Osteocyte (in vitro differentiated cells): ENCODE measurements at places on chromosomes 16 and 17. TPM values are rescaled to one million over a fixed set of nuclear protein-coding genes. Genes with fewer than 3 reads are reported as not detected.

DNA sequence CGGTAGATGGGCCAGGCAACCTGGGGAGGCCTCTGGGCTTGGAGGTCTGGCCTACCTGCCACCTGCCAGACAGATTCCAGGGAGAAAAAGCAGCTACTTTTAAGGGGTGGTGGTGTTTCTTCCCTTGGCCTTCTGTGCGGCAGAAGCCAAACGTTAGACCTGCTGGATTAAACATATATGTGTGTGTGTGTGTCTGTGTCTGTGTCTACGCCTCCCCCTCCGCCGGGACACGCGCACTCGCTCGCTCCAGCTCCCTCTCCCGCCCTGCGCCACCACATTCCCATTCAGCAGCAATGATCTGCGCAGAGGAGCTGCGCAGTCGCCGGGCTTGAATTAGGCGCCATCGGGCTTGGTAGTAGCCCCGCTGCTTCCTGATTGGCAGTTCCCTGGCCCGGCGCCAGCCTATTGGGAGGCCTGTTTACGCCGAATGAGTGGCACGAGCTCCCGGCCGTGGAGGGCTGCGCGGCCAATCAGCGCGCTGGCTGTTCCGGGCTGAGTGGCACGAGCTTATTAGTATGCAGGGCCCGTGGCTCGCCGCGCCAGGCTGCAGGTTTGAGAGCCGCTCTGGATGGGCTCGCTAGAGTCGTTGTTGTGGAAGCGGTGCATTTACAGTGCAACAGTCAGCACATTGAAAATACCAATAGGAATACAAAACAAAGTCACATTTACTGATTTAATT, at the start of gene BAHCC1:
Gene BAHCC1 (plus strand): TSS at position 537 of the 679 bp plus-strand sequence. CDS start 4,283 bp downstream, outside the sequence.
- H3K27me3 ChIP-seq: no peaks in the 10 kb centered on the region
- DNase-seq: peak; percentile 100
- peak within 1 kb of the TSS; percentile 88 for H3K27ac ChIP-seq
- no peaks in the 10 kb centered on the region for H3K36me3 ChIP-seq
- H3K4me1 ChIP-seq: peaks cover 49% of the 10 kb centered on the region

KLHDC4 gene
- 31.0 and 33.2 TPM in 2 replicates for total RNA-seq

- H3K4me3 ChIP-seq: peak overlapping the region; percentile 51
- peaks cover 10% of the 10 kb centered on the region for H3K36me3 ChIP-seq
- H3K4me1 ChIP-seq: peaks cover 96% of the 10 kb centered on the region
- no peaks in the 10 kb centered on the region for H3K27me3 ChIP-seq
Measured at GRCh38 chr16:73033271-73033998, 14.5 kb downstream of the ZFHX3 start.

RARA gene
- total RNA-seq: 62.6 and 65.2 TPM in 2 replicates

DNA sequence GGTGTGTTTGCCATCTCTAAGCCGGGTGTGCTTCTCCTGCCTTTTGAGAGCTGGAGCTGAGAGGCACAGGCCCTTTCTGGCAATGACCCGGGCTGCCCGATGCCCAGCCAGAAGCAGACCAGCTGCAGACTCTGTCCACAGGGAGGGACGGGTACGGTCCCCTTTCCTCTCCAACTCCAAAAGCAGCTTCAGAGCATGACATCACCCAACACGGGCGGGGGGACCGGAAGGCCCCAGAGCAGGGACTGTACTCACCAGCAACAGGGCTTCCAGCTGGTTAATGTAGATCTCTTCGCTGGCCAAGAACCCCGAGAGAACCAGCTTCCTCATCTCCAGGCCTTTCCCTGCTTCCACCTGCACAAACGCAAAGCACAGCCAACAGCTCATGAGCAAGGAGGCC, 79.4 kb downstream of the ABR start:
- H3K4me1 ChIP-seq: no peaks in the 10 kb centered on the region
- H3K36me3 ChIP-seq: peaks cover 21% of the 10 kb centered on the region
- no peaks in the 10 kb centered on the region for H3K27me3 ChIP-seq
- H3K27ac ChIP-seq: no peak overlapping the region
- no peak overlapping the region for H3K4me3 ChIP-seq

GRCh38 chr17:40218006-40218739, 931 bp upstream of the WIPF2 start:
- peak overlapping the region; percentile 94 for H3K4me3 ChIP-seq
- no peak for DNase-seq
- H3K27ac ChIP-seq: peak overlapping the region; percentile 99

DNA sequence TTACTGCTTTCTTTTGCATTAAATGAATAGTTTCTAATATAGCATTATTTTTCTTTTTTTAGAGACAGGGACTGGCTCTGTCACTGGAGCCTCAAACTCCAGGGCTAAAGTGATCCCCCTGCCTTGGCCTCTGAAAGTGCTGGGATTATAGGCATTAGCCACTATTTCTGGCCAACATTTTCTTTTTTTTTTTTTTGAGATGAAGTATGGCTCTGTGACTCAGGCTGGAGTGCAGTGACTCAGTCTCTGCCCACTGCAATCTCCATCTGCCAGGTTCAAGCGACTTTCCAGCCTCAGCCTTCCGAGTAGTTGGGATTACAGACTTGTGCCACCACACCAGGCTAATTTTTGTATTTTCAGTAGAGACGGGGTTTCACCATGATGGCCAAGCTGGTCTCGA, 2.0 kb upstream of the DUXB start:
- H3K36me3 ChIP-seq: no peaks in the 10 kb centered on the region

GRCh38 chr17:39763051-39763820, 25.5 kb downstream of the GRB7 start:
- peaks cover 66% of the 10 kb centered on the region for H3K27me3 ChIP-seq
- peaks cover 8% of the 10 kb centered on the region for H3K4me1 ChIP-seq
- no peak overlapping the region for H3K27ac ChIP-seq
- no peak overlapping the region for H3K4me3 ChIP-seq
- H3K36me3 ChIP-seq: no peaks in the 10 kb centered on the region

C17orf100 gene
- total RNA-seq: 3.1 and 3.2 TPM in 2 replicates

DNA sequence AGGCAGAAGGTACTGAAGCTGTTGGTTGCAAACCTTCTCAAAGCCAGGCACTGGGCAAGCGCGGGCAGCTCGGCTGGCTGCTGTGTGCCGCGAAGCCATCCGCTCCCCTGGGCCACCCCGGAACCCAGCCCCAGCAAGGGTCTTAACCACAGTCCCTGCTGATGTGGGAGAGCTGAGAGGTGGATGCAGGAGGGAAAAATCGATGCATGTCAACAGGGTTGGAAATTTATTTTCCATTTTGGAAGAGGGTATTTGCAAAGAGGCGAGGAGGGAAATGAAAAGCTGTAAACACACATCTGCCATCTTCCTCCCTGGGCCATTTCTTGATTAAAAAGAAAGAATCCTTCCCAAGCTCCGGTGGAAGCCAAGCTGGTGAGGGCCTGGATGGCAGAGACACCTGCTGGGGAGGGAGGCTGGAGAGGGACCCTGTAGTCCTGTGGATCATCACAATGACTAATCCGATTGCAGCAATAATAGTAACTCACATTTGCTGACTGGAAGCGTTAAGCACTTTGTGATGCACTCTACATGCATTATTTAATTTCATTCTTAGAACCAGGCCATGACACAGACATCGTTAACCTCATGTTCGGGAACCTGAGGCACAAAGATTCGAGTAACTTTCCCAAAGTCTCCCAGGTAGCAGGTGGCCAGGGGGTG, 13.9 kb upstream of the TBX2 start:
- no peak for DNase-seq
- no peak overlapping the region for H3K4me3 ChIP-seq
- H3K36me3 ChIP-seq: peaks cover 3% of the 10 kb centered on the region
- H3K27ac ChIP-seq: no peak overlapping the region

- no peak overlapping the region for H3K4me3 ChIP-seq
- H3K4me1 ChIP-seq: no peaks in the 10 kb centered on the region
- no peak overlapping the region for H3K27ac ChIP-seq
- peaks cover 43% of the 10 kb centered on the region for H3K36me3 ChIP-seq
- peak; percentile 32 for DNase-seq
- no peaks in the 10 kb centered on the region for H3K27me3 ChIP-seq
Measured at GRCh38 chr17:36523113-36523512, 11.6 kb downstream of the MYO19 start.

GRCh38 chr17:79617740-79618382, 7.0 kb upstream of the RBFOX3 start:
- peak; percentile 73 for DNase-seq
- H3K27ac ChIP-seq: no peak overlapping the region
- peaks cover 50% of the 10 kb centered on the region for H3K27me3 ChIP-seq
- H3K4me3 ChIP-seq: no peak overlapping the region
- H3K4me1 ChIP-seq: no peaks in the 10 kb centered on the region
- no peaks in the 10 kb centered on the region for H3K36me3 ChIP-seq

DNA sequence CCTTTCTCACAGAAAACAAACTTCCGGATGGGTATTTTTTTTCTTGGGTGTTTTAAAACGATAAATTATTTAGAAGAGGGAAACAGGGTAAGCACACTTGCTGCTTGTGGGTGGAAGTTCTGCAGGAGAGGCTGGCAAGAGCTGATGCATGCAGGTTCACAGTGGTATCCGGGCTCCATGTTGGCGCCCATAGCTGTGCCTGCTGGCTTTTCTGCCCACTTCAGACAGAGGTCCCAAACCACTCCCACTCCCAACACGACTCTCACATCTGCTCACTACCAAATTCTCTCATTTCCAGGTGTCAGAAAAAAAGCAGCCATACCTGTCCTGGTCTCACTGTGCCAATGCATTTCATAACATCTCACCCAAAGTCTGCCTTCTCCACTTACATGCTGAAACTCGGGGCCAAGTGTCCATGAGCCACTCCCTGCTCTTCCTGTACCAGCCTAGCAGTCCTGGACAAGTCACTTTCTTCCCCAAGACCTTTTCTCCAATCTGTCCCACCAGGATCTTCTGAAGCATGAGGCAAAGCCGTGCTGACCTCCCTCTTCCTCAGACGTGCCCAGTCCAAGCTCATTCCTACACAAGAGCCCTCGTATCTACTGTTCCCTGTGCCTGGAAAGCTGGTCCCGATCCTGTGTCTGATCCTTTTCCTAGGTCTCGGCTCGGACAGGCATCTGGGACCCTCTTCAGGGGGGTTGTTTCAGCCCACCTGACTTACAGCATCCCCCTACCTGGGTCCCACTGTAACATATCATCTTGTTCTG, 1.5 kb downstream of the CD300LF start:
- H3K36me3 ChIP-seq: no peaks in the 10 kb centered on the region
- no peaks in the 10 kb centered on the region for H3K4me1 ChIP-seq
- H3K27me3 ChIP-seq: peaks cover 34% of the 10 kb centered on the region

ACE gene
- total RNA-seq: 0.91 and 1.1 TPM in 2 replicates

DNA sequence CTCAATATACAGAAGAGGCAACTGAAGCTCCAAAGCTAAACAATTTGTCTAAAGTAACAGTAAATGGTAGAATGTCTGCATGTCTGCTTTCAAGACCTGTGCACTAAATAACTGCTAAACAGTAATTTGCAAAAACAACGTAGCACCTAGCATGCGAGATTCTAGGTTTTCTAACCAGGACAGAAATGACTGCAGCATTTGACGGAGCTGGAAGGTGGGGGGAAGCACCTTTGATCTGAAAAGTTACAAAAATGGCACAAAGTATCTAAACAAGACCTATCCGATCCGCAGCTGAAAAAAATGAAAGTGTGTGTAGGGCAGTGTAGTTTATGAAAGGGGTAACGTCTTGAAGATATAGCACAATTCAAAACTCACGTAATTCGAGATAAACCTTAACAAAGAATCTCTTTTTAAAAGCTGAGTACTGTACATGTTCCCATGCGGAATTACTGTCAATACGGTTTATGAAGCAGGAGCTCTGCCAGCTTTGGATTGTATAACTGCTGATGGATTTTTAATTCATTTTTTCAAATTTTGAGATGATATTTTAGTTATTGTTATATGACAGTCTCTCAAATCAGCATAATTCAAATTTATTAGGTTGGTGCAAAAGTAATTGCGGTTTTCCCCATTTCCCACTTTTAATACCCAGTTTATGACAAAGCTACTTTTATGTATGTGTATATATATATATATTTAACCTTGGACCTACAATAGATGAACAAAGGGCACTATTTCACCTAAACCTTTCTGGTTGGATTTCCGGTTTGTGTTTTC, 1.2 kb upstream of the WIPI1 start:
- H3K4me3 ChIP-seq: peak overlapping the region; percentile 77
- DNase-seq: no peak
- H3K27ac ChIP-seq: peak overlapping the region; percentile 89
- H3K27me3 ChIP-seq: peaks cover 8% of the 10 kb centered on the region

DNA sequence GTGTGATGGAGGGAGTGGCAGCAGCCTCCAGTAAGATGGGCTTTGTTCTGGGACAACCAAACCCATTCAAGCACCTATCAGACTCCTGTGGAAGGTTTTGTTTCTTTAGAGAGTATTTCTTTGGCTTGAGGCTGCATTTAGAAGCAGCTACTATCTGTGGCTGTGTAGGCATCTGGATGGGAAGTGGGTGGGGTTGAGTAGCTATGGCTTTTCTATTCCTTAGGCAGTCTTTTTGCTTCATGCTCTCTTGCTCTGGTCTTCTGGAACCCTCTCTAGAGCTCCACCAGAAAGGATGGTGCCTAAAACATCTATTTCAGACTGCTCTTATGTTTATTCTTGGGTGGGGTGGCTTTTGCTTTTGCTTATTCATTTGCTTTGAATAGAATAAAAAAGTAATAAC, 19.9 kb downstream of the TNRC6A start:
- H3K27ac ChIP-seq: peak overlapping the region; percentile 56
- H3K4me1 ChIP-seq: peaks cover 52% of the 10 kb centered on the region
- no peak overlapping the region for H3K4me3 ChIP-seq
- H3K27me3 ChIP-seq: no peaks in the 10 kb centered on the region
- DNase-seq: no peak

DNA sequence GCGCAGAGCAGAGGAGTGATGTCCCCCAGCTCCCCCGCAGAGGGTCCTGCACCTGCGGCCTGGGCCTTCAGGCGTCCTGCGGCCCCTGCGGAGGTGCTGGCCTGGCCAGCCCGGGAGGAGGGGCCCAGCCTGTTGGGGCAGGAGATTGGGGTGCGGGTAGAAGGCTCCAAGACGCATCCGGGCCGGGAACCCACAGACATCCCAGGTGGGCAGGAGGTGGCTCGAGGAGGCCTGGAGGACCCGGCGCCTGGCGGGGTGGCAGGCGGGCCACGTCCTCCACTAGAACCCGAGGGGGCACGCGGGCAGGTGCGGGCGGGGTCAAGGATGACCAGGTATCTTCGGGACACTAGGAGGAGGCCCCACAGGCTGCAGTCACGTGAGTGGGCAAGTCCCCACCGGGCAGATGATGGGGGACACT, 647 bp upstream of the SECTM1 start:
- H3K4me3 ChIP-seq: no peak overlapping the region
- H3K36me3 ChIP-seq: no peaks in the 10 kb centered on the region
- peaks cover 54% of the 10 kb centered on the region for H3K4me1 ChIP-seq

- H3K4me3 ChIP-seq: no peak overlapping the region
- DNase-seq: no peak
- no peak overlapping the region for H3K27ac ChIP-seq
Measured at GRCh38 chr17:2547176-2547575, 35.5 kb upstream of the METTL16 start.

DNA sequence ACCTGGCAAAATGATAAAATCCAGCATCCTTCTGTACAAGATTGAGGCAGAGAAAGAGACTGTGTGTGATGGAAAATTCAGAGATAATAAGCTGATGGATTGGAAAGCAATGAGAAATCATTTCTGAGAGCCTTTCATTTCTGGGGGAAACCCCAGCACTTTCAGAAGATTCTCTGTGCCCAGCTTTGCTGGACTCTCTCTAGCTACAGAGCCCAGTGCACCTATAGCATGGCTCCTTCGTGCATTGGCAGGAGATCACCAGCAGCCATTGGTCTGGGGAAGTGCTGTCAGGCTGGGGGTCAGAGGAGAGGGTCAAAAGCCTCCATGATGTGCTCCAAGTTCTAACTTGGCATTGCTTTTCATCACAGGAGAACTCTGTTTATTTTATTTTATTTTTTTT, 259.9 kb downstream of the SOX9 start:
- H3K4me3 ChIP-seq: no peak overlapping the region
- H3K36me3 ChIP-seq: no peaks in the 10 kb centered on the region
- no peaks in the 10 kb centered on the region for H3K27me3 ChIP-seq
- H3K4me1 ChIP-seq: peaks cover 35% of the 10 kb centered on the region
- no peak for DNase-seq
- no peak overlapping the region for H3K27ac ChIP-seq

ZG16B gene
- not detected in 2 replicates for total RNA-seq

- DNase-seq: peak; percentile 64
- H3K27me3 ChIP-seq: peaks cover 2% of the 10 kb centered on the region
- H3K4me3 ChIP-seq: no peak overlapping the region
- no peaks in the 10 kb centered on the region for H3K36me3 ChIP-seq
Measured at GRCh38 chr17:50882851-50883250, 16.7 kb upstream of the TOB1 start.
